Activated naive CD4-positive, alpha-beta T cell treated with anti-CD3 and anti-CD28 coated beads, Interleukin-2, amount 10 ng/mL, durations not matched to agents 5 hours and 36 hours (primary cell): ENCODE measurements at places on chromosomes 2 and 18. TPM values are rescaled to one million over a fixed set of nuclear protein-coding genes. Genes with fewer than 3 reads are reported as not detected.

Gene ACVR1C
- 1.8 TPM for total RNA-seq

Gene SIX3
- not detected for total RNA-seq

Gene VWC2L
- not detected for total RNA-seq

Gene CHRND
- total RNA-seq: not detected

Gene ANKRD36C
- 67.8 TPM for total RNA-seq

Gene KHK
- 10.1 TPM for total RNA-seq

Gene ITGA6
- 54.4 TPM for total RNA-seq

Gene MC2R
- not detected for total RNA-seq

Gene ARHGAP15
- 170 TPM for total RNA-seq

Gene HOXD13
- total RNA-seq: not detected

Gene UGT1A4
- total RNA-seq: not detected

Gene DPYSL5
- total RNA-seq: not detected

Gene EVA1A
- total RNA-seq: not detected

Gene STARD6
- total RNA-seq: not detected

Gene INHA
- total RNA-seq: not detected

Gene TRAK2
- total RNA-seq: 60.1 TPM

Gene FER1L5
- not detected for total RNA-seq

Gene PIEZO2
- total RNA-seq: not detected

Gene FAHD2B
- total RNA-seq: 20.5 TPM

Gene ATOH8
- 0.10 TPM for total RNA-seq

Gene HOXD10
- total RNA-seq: not detected

Gene OSBPL6
- 0.13 TPM for total RNA-seq

Gene DUSP2
- total RNA-seq: 21.3 TPM

Gene RDH14
- 14.2 TPM for total RNA-seq

Gene ALLC
- total RNA-seq: not detected

Gene PUM2
- total RNA-seq: 131 TPM

Gene DLX1
- total RNA-seq: not detected

Gene DNAH7
- not detected for total RNA-seq

Gene KIF5C
- total RNA-seq: 4.8 TPM

Gene PAX3
- total RNA-seq: not detected

Gene EFHD1
- total RNA-seq: 7.1 TPM

Gene UGT1A7
- total RNA-seq: not detected

Gene NFATC1
- total RNA-seq: 49.2 TPM
